ENCODE measurements at places on chromosomes 3 and 15.

DNA sequence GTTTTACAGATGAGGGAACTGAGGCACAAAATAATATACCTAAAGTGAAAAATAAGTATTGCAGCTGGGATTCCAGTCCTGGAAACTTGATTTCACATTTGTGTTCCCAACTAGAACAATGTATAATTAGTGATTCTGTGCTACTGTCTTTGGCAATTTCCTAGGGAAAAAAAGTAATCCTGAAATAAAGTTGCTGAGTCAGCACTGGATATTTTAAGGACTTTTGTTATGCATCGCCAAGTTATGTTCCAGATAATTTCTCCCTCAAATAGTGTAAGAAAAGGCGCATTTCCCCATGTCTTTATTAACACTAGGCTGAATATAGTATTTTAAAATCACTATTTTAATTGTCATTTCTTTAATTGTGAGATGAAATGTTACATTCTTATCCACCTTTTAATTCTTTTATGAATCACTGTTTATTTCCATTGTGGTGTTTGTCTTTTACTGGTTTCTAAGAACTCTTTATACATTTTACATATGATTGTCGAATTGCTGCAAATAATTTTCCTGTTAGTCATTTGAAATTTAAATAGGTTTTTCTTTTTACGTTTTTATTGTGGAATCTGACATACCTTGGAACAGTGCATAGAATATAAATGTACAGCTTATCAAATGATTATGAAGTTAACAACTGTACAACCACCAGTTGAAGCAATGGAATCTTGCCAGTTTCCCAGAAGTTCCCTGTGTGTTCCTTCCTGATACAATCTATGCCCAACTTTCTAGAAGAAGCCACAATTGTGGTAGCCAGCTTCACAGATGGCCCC, 56.6 kb downstream of the SH3GL3 start:
- no peak for DNase-seq

DNA sequence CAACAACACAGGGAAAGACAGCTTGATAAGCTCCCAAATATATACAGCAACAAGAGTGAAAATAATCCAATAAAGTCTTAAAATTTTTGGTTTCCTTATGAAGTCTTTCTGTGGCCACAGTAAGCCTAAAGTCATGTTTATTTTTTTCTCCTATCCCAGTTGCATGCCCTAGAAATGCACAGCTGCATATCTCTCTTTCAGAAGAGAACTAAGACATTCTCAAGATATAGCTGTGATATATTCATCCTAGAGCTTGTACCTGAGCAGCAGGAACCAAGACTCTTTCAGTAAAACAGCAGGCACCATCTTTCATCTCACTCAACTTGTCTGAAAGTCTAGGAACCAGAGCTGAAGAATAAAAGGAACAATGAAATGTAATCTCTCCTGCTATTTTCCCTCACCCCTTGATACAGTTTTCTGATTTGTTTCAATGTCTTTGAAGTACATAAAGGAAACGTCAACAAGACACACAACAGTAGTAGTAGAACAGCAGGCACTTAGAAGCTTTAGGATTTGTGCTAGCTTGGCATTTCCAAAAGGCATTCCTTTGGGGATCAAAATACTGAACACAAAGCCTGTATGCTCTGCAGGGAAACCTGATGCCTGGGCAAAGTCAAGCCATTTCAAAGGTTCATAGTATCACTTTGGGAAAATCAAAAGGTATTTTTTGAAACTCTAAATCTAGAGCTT, 536.8 kb downstream of the PYDC2 start:
- no peak for DNase-seq

DNA sequence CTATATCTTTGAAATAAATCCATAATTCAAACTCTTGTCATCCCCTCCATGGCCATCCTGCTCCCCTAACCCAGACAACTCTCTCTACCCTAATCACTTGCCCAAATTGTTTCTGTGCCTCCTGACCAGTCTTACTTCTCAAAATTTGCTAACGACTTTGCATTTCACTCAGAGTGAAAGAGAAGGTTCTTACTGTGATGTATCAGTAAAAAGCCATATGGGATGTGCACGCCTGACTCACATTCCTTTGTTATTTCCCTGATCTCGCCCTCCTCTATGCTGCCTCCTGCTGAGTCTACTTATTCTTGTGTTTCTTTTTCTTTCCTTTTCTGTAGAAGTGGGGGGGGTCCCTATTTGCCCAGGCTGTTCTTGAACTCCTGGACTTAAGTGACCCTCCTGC, 487.2 kb upstream of the FRG2C start:
- DNase-seq = no peak

DNA sequence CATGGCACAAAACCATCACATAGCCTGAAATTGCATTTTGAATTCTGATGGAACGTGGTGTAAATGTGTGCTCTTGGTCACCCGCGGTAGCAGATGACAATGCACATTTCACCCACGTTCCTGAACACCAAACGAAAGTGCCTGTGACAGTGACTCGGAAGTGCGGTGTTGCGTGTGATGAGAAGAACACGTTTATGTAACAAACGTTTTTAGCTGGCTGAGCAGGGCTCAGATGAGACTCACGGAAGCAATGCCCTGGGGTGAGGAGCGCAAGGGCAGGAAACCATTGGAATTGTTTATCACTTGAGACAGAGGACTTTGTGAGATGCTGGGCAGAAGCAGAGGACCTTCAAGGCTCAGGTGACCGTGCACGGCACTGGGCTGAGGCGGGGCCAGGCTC, 449.2 kb upstream of the CFAP20DC start:
- DNase-seq = no peak

DNA sequence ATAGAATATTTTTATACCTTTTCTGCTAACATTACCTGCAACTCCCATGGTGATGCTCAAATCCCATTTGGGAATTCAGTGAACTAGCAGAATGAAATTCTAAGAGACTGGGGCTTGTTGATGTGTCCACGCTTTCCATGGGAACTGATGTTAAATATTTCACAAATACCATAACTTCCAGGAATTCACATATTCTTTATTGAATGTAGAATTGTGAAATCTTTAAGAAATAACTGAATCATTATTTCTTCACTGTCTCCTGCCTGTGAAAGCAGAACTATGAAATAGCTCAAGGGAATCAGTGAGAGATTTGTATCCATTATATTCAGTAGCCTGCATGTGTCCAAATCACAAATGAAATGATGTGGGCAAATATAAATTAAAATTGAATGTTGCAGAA, 130.8 kb downstream of the SERPINI1 start:
- DNase-seq = no peak

GRCh38 chr15:81812456-81812855, 233.4 kb downstream of the MEX3B start:
- no peak for DNase-seq

DNA sequence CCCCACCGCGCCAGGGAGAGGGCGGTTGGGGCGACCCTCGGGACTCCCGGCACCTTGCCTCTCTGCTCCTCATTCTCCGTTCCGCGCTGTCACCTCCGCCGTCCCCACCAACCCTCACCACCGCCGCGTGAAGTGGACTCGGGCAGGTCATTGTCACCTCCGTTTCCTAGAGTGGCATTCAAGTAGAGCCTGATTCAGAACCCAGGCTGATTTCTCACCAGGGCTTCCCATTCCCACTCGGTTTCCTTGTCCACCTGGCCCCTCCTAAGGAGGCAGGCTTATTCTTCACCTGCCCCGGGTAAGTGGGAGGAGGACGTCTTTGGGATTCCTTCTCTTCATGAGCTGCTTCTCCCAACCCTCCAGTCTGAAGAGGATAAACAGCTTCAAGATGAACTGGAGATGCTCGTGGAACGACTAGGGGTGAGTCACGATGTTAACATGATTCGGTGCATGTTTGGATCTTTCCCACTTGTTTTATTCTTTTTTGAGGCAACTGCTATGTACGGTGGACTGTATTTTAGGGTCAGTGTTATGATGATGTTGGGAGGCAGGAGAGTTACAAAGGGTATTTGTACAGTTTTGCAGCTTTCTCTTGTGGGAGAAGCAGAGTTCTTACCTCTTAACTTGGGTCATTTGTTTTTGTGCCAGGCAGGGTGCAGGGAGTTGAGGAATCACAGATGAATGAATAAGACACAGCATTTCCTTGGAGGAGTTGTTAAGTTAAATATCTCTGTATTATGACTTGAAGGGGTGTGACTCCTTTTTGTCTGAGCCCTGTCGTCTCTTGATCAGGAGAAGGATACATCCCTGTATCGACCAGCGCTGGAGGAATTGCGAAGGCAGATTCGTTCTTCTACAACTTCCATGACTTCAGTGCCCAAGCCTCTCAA, 692 bp downstream of the PSMD2 start:
- peak; percentile 32 for DNase-seq

DNA sequence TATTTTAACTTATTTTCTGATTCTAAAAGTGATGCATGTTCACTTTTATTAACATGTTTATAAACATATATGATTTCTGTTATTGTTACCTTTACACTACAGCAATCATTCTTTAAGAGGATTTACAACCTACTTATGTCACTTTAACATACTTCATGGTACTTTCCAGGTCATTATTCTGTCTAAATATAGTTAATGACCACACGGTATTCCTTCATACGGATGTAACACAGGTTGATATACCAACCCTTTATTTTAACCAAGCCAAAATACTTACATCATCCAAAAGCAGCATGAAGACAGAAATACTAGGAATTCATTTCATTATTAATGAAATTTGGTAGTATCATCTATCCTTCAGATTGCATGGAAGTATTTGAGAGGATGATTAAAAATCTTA, 18.6 kb downstream of the PIK3R4 start:
- no peak for DNase-seq

DNA sequence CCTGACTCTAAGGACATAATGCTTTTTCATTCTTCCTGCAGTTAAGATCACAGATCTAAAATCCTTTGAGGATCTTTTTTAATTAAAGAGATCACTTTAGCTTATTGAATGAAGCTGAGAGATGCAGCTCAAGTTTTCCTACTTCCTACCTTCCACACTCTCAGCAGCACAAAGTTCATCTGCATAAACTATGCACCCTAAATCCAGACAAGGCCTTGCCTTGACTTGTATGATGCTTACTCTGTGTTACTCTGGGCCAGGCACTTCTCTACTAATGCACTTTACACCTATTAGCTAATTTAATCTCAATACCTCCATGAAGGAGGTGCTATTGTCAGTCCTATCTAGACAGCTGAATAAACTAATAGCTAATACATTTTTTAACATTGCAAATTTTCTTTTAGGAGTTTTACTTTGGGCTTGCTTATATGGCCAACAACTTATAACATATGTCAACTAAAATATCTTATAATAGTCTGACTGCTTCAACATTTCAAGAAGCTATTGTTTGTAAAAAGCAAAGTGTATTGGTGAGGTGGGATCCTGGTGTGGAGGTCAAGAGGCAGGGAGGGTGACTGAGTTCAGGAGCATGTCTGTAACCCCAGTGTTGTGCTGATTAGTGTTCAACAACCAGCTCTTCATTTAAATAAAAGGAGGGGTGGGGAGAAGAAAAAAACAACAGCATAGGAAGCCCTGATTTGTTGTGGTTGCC, 172.4 kb upstream of the ATP11B start:
- no peak for DNase-seq

All from cardiac muscle cell (in vitro differentiated cells and primary cell).